Right hindlimb (tissue), 1 donor: ENCODE measurements at places on chromosomes 16 and 17.

DNA sequence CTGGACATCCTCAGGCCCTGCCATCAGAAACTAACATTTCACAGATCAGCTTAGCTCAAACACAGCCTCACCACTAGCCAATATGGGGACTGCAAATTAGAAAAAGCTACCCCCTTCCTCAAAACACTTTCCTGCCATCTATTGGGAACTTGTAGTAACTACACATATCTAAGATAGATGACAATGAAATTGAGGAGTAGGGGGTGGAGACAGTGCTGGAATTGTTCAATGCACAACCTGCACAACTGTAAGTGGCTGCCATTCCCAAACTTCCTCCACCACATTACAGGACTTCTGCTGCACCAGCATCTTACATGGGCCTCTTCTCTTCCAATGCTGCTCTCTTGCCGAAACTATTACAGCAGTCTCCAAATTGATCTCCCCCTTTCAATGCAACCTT is 21.9 kb downstream of the AIPL1 start:
- DNase-seq: no peak

- DNase-seq: peak; percentile 69
Observed at GRCh38 chr17:75524970-75525805, at the start of gene LLGL2. Gene LLGL2, plus strand, starts transcription at chr17:75525697. Its CDS starts 17,730 bp downstream, at chr17:75543427.

GRCh38 chr16:30350134-30350871 is 4.8 kb downstream of the CD2BP2 start:
- DNase-seq: no peak

DNA sequence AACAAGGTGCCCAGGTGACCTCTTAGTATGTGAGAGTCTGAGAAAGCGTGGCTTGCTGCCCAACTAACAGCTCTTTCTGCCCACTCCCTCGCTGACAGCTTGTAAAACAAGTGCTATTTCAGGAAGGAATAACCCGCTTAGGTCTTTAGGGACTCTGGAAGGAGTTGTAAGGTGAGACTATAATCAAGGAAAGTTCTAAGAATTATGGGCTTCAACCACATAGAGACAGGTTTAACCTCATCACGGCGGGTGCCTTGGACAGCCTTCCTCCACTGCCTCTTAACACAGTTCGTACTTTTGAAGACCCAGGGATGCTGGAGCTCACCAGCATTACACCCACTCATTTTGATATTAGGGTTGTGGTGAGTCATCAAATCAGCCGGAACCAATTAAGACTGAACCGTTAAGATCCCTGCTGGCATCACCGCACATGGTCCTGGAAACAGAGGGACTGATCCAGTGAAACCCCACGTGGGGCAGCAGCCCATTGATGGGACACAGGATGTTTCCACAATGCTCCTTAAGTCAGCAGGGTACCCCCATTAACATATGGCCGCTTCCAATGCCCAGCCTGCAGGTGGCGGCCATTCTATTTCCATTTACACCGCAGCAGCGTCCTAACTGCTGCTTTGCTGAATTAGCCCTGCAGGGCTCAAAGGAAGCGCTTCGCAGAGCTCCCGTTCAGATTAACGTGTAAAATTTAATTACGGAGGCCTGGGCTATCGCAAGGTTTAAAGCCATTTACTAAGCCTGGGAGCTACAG is 176.6 kb upstream of the SDK2 start:
- DNase-seq: peak; percentile 31

DNA sequence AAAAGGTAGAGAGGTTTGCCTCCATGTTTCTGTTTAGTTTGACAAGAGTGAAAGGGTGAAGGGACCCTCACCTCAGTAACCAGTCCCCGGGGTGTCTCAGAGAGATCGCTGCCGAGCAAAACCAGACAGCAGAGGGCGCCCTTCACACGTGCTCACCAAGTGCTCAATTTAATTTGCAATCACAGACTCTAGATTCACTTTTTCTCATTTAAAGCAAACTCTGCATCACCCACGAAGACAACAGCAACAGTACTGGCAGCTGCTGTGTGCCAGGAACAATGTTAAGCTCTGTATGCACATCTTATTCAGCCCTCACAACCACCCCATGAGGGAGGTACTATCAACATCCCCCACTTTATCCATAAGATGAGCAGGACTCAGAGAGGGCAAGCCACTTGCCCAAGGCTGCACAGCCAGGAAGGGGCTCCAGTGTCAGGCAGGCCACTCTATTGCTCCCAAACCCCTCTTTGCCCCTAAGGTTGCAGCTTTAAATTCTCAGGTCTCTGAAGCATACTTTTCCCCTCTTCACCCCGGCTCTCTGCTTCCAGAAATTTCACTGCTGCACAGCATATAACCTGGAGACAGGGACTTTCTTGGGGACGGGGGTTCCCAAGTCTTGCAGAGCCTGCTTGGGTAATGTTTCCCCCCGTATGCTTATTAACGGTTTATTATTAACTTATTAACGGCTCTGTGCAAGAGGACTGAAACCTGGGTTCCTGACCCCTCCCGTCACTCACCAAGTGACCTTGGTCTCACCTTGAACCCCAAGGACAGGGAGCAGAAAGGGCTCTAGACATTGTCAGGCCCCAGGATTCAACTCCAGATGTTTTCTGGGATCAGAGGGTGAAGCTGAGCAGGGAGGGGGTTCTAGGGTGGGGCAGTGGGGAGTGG is 70.9 kb downstream of the CNGB1 start:
- peak; percentile 68 for DNase-seq

GRCh38 chr17:71409712-71410111 is 711.1 kb upstream of the SOX9 start:
- DNase-seq: no peak

DNA sequence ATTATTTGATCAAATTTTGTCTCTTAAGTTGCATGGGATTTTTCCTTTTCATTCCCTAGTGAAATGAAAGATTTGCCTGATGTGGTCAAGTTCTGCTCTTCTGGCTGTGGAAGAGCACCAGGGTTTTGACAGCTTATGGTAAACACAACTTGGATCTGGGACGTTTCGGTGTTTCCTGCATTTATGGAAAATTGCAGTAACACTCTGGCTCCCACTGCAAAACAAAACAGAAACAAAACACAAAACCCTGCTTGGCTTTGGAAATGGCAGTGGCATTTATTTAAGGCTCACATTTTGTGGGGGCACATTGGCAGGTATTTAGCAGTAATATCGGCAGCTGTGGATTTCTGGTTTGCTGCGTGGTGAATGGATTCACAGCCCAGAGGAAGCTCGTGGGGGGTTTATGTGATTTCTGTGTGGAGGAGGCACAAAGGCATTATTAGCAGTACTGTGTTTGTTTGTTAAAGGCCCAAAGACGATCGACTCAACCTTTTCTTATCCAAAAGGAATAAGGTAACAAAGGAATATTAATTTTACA is 377.8 kb downstream of the SNX29 start:
- DNase-seq: no peak

DNA sequence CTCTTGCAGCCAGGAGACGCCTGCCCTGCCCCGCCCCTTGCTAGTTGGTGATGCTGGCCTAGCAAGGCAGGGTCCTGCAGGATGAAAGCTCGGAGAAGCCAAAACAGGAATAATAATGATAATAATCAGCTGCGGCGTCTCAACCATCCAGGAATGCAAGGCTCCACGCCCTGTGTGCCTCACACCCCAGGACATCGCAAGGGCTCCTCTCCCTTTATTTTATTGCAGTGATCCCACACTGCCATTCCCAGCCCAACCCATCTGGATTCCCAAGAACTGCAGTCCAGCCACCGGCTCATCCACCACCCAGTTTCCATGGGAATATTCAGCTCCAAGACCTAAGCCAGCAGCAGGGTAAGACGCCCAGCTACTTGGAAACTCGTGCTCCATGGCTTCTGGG is 21.0 kb upstream of the ZNF652 start:
- no peak for DNase-seq

- DNase-seq: no peak
Observed at GRCh38 chr17:81898029-81898866, 3.8 kb upstream of the NPB start.

GRCh38 chr17:74530831-74531150 is 484 bp downstream of the CD300LB start:
- no peak for DNase-seq

- DNase-seq: peak; percentile 49
Observed at GRCh38 chr17:13562271-13562800, 39.4 kb downstream of the HS3ST3A1 start.

DNA sequence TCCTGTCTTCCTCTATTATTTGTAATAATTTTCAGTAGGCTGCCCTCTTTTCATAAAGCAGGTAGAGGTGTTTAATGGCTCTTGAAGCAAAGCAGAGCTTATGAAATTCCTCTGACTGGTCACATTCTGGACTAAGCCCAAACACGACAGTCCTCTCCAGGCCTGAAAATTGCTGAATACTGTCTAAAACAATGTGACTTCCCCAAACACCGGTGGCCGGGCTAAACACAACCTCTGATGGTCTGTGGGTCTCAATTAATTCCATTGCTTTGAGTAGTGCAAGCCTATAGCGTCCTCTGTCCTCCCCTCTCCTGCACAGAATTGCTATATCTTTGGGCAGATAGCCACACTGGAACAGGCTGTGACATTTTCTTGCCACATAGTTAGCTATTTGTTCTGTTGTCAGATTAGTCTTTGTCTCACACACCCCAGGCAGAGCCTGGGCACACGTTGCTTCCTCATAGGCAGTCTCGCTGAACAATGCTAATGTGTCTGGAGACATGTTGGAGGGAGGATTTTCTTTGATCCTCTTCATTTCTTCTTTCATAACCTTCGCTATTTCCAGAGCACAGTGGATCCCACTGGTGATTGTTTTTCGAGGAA is 10.8 kb upstream of the SLFN12L start:
- DNase-seq: no peak

DNA sequence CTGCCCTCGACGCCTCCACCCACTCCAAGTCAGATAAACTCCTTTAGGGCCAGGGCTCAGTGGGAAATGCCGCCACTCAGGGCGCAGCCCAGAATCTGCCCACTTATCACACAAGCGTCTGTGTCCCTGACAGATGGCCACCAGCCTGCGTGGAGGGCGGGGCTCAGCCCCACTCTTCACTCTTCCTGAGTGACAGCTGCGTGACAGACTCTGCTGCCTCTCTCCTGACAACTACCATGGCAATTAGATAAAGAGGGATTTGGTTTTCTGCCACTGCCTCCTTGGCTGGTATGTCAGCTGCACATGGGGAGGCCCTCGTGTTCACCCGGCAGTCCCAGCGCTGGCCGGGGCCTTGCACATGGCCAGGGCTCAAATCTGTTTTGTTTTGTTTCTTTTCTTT is 96.2 kb downstream of the RTN4RL1 start:
- DNase-seq: no peak

DNA sequence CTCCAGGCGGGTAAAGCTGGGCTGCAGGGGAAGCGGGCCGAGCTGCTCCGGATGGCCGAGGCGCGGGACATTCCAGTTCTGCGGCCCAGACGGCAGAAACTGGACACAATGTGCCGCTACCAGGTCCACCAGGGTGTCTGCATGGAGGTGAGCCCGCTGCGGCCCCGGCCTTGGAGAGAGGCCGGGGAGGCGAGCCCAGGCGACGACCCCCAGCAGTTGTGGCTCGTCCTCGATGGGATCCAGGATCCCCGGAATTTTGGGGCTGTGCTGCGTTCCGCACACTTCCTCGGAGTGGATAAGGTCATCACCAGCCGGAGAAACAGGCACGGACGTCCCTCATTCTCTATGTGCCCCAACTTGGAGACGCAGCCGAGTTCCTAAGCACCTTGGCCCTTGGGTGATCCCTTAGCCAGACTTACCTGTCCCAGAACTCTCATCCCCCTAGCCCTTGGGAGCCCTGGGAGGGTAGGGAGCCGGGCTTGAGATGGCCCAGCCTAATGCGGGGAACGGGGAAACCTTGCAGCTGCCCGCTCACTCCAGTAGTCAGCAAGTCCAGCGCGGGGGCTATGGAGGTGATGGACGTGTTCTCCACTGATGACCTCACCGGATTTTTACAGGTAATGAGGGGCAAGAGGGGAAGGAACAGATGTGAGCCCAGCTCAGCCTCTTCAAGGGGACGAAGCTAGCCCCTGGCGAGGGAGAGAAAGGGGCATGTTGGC is 806 bp downstream of the MRM1 start:
- DNase-seq: no peak

- DNase-seq: no peak
Observed at GRCh38 chr17:40139566-40140058, 725 bp upstream of the CASC3 start.

GRCh38 chr17:773467-774312 is 8.4 kb downstream of the GLOD4 start:
- DNase-seq: no peak

- DNase-seq: no peak
Observed at GRCh38 chr16:88435437-88436355, 17.4 kb upstream of the ZFPM1 start.

DNA sequence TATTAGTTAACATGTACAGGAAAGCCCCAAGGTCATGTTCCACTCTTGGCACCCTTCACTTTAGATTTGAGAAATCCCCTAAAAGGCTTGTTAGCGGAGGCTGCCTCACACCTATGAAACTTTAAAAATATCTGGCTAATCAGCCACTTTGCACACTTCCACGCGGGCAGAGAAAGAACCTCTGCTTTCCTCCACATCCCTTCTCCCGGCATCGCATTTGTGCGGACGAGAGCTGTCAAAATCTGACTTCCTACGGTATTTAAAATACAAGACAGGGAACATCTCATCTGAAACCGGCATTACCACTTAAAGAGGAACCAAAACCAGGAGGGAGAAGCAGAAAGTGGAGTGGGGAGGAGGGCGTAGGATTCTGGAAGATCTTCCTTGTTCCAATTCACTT is 422.3 kb downstream of the TMEM114 start:
- no peak for DNase-seq

DNA sequence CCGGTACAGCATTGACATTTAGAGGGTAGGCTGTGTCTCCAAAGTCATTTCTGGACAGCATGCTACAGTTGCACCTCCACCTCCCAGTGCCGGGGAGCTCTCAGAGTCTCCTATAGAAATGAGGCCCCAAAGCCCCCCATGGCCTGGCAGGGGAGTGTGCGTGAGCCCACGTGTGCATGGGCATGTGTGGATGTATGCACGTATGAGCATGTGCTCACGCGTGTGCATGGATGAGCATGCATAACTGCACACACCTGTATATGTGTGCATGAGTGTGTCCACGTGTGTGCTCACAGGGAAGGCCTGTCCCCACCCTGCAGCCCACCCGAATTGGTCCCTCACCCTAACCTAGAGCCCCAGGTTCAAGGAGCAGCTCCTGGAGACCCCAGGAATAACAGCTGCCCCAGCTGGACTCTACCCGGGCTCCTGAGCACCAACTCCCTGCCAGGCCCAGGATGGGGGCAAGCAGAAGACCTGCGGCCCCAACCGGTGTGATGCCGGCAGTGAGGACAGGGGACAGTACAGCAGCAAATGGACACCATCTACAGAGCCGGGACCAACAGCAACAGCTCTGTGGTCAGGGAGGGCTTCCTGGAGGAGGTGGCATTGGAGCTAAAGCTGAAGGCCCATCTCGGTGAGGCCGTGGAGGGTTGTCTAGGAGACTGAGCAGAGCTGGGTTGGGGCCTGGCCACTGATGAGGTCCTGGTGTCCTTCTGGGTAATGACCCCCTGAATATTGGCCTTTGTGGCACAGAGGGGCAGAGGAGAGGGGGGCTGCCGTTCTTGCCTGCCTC is 35.1 kb downstream of the ZNF469 start:
- DNase-seq: no peak

GRCh38 chr17:38569701-38570512 is 35.8 kb downstream of the SRCIN1 start:
- DNase-seq: no peak
